ENCODE measurements at places on chromosomes 5 and 9.

GRCh38 chr9:136233411-136233810 lies 12.2 kb downstream of the QSOX2 start:
- DNase-seq: no peak

DNA sequence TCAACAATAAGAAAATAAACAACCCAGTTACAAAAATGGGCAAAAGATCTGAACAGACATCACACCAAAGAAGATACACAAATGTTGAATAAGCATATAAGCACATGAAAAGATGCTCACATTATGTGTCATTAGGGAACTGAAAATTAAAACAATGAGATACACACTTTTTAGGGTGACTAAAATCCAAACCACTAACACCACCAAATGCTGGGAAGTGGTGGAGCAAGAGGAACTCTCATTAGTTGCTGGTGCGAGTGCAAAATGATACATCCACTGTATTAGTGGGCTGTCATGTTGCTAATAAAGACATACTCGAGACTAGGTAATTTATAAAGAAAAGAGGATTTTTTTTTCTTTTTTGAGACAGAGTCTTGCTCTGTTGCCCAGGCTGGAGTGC lies 329.1 kb downstream of the TMEM38B start:
- no peak for DNase-seq

DNA sequence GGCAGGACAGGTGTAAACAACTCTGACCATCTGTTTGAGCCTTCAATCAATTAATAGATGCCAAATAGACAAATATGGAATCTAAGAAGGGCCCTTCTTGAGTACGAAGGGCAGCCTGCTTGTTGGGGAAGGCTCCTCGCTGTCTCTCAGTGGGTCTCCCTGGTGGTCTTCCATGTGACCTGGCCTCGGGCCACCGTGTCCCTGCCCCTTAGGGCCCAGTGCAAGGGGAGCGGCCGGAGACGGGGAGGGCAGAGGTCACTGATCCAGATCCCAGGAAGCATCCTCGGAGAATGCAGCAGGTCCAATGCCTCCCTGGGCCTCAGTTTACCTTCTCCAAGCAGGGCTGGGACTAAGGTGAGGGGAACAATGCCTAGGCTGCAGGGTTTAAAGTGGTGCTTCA lies 2.5 kb downstream of the DBH start:
- no peak for DNase-seq

DNA sequence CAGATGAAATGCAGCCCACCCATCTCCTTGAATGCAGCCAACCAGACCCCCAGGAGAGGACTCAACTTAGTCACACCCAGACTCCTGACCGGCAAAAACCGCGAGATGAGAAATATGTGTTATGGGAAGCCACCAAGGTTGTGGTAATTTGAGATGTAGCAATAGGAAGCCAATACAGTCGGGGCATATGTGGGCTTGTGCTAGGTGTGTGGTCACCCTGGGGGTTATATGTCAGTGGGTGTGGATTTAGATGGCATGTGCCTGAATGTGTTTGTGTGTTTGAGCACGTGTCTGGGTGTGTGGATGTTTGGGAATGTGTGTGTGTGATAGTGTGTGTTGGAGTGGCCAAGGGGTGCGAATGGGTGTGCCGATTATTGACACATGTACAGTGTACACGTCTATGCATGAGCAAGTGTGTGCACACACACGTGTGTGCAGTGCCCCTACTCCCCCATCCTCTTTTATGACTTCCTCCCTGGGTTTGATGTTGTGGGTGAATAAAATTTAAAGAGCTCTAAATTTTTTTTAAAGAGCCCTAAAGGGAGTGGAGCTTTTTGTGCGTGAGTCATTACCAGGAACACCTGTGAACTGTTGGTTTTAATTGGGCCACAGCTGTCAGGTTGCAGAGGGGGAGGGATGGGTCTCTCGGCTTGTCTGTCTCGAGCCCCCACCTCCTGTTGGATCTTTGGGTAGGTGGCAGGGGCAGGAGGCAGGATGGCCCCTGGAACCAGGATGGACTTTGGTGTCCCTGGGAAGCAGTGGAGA lies 86.8 kb downstream of the LHX2 start:
- no peak for DNase-seq

- no peak for DNase-seq
Observed at GRCh38 chr5:176955895-176956294, 50.7 kb downstream of the UIMC1 start.

GRCh38 chr9:130200038-130200849 lies 28.0 kb downstream of the NCS1 start:
- DNase-seq: no peak

DNA sequence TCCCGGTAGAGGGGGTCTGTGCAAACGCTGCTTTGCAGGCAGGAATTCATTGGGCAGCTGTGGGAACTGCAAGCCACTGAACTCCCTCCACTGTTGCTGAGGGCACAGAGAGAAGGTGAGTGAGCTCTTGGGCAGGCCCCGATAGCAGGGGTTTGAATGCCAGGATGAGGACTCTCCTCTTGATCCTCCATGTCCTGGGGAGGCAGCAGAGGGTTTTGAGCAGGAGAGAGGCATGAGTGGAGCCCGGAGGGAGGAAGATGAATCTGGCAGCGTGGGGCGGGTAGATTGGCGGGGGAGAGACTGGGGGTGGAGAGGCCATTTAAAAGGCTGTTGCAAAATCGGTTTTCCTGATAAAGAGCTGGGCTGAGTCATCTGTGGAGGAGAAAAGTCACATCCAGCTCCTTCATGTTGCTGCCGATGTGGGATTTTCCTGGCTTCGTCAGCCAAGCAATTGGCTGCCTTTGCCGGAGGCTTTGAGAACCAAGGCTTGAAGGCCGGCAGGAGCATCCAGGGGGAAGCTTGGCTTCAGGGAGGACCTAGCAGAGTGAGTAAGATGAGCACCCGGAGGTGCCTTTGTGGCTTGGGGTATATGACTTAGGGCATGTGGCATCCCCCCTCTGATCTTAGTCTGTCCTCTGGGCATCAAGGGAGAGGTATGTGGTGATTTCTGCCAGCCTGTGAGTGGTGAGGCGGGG lies at the start of gene SYNPO:
TSS of gene SYNPO (plus strand) at position 350 of the 695 bp plus-strand sequence. CDS start 7,616 bp downstream, outside the sequence.
- DNase-seq: no peak

GRCh38 chr5:113117543-113118115 lies 141.0 kb downstream of the DCP2 start:
- peak; percentile 84 for DNase-seq

DNA sequence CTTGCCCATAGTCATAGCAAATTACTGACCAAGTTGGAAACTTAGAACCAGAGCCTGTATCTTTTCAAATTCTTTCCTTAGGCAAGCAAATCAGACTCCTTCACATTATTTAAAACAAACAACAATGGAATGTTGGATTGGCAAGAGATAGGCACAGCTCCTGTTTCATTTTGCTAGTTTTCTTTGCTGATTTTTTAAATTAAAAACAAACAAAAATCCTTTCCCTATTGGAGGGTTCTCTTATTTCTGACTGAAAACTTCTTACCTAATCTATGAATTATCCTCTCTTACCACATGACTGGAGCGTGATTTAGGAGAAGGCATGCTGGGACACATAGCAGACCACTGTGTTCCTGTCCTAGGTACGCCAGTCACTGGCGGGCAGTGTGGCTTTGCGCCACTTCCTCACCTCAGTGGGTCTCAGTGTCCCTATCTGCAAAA lies 63.0 kb downstream of the TTC39B start:
- DNase-seq: no peak

DNA sequence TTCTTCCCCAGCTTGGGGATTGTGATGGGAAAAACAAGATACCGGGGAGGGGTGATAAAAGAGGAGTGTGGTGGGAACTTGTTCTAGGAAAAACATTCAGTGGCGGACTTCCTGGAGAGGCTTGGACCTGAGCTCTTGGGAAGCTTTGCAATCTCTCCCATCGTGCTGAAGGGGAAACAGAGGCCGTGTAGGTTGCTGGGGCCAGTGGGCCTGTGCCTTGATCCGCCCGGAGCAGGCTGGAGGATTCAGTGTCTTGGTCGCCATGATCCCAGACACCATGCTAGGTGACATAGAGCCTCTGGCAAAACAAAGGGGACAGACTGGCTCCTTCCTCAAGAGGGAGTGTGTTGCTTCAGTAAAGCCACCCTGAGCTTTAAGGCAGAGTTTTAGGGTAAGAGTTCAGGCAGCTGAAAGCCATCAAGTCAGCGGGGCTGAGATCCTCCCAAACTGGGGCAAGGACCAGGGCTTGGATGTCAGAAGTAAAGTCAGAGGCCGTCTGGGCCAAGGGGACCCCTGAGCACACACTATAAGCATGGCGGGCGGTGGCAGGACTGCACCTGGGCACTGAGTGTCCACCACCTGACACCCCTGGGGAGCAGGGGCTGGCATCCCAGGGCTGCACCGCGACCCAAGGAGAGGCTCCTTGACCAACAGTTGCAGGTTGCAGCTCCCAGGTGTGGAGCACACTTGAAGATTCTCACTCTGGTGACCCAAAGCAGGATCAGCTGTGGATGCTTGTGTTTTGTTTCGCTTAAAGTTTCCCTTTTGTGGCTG lies 44.7 kb downstream of the TRIP13 start:
- DNase-seq: no peak

DNA sequence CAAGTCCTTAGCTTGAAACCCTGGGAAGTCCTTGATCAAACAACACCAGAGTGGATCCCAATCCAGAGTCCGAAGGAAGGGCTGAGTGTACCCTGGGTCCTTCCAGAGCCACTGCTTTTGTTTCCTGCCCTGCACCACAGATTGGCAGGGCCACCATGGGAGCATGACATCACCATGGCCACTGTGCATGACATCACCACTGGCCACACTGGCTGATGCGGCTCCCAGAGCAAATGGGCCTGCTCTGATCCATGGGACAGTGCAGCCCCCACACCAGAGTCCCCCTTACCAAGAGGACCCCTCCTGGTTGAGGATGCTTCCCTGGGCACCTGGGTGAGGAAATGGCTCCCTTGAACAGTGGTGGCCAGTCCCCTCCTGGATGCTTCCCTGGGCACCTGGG lies 9.9 kb downstream of the SLC6A3 start:
- no peak for DNase-seq

GRCh38 chr5:57210633-57211032 lies 36.8 kb downstream of the GPBP1 start:
- DNase-seq: no peak

DNA sequence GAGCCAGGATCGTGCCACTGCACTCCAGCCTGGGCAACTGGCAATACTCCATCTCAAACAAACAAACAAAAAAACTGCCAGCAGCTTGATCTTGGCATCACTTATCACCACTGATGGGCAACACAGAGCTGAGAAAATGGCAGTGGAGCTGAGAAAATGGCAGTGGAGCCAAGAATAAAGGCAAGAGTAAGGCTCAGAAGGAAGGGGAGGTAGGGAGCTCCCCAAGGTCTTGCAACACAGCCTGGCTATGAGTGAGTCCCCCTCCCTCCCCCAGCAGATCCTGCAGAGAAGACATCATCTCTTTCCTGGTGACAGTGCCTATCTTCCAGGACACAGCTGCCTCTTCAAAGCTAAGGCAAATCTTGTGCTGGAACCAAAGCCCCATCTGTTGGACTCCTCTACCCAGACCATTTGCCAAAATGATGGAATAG lies 70.3 kb downstream of the UGCG start:
- DNase-seq: no peak

DNA sequence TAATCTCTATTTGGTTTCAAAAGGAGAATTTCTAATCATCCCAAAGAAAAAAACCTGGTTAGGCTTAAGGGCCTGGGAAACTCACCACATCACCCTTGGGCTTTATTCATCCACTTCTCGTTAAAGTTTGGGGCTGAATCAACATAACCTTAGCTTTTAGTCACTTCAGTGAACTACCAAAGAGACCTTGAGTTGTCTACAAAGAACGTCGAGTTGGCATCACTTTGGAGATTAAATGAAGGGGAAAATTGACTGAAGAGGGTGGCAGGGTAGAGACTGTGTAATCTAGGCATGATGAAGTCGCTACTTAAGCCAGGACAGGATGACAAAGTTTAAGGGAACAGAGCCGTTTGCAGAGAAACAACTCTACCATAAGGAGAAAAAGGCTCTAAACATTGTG lies 341.4 kb downstream of the RAB3C start:
- DNase-seq: no peak

GRCh38 chr9:109101202-109101595 lies 18.5 kb downstream of the TMEM245 start:
- DNase-seq: no peak

GRCh38 chr5:24850926-24851486 lies 206.2 kb upstream of the CDH10 start:
- no peak for DNase-seq

- no peak for DNase-seq
Observed at GRCh38 chr9:5790923-5791322, 42.0 kb downstream of the ERMP1 start.

DNA sequence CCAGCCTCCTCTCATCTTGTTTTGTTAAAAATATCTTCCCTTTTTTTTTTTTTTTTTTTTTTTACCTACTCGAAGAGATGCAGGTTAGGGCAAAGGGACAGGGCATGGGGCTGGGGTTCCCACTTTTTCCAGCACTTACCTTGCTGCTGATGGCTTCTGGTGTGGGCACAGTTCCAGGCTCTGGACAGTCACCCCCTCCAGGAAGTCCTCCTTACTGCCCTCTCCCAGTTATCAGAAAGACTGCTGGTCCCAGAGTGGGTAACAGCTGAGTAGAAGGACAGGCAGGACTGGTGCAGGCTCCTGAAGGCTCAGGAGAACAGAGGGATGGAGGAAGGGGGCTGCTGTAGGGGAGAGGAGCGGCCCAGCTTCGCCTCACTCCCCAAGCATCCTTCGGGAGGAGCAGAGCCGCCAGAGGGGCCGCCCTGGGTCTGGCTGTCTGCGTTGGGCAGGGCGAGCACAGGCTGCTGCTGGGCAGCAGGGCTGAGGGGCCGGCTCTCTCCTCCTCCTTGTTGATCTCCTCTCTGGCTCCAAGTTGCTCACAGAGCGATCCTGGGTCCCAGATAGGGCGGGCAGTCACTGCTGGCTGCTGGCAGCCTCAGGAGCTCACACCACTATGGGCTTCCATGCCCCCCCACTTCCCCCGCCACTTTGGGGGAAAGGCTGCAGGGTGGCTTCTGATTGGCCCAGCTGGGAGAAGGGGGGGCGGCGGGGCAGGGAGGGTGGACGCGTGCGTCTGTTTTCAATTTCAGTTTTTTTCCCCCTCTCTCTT lies at the start of gene PDGFRB:
TSS of gene PDGFRB (minus strand) at position 588 of the 769 bp plus-strand sequence. CDS start 18,798 bp downstream, outside the sequence.
- DNase-seq: no peak

DNA sequence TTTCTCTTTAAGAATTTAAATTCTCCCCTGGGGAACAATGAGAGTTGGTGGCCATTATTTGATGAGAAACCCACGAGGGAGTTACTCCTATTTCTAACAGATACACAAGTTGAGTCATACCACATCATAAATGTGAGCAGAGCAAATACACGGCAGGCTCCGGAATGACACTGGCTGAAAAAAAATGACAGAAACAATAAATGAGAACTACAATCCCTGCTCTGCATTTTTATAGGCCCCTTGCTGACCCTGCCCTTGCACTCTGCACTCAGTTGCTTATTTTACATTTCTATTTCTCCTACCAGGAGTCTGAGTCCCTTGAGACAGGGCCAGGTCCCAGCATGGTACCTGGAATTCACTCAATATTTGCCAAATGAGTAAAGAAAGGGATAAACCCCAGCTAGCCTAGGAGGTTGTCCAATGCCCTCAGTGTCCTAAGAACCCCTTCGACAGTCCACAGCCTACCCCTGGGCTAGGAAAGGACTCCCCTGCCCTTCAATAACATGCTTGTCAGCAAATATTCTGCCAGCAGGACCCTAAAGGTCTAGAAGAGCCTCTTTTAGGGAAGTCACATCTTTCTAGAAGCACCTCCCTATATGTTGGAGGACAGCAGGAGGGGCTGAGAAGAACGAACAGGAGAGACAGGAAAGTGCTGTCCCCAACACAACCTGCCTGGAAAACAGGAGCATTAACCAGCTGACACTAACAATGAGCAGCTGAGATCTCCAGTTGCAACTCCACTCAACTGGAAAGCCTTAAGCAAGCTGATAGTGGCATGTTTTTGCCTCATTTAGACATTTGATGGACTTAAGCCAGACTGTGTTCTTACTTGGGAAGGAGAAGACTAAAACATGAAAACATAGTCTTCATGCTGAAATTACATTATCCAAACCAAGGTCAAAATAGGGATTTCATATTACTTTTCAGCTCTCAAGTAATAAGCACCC lies 191.2 kb downstream of the ACTL7B start:
- DNase-seq: no peak
